ENCODE measurements at places on chromosomes 7 and 10. TPM values are rescaled to one million over a fixed set of nuclear protein-coding genes. Genes with fewer than 3 reads are reported as not detected.

DNA sequence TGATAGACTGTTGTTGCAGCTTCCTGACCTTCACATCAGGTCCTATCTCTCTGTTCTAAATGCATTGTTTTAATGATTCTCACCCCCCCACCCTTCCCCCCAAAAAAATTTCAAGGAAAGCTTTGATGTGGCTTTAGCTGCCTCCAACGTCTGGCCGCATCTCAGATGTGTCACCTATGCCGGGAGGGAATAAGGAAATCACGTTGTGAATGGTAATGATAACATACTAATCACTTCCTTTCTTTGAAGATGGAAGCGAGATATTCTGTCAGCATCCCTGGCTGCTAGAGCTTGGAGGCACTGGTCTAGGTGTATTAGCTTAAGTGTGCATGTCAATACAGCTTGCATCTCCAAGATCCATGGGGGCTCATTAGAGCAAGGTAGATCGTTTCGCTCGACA is 89.6 kb downstream of the VTI1A start:
- peak; percentile 13 for DNase-seq

DNA sequence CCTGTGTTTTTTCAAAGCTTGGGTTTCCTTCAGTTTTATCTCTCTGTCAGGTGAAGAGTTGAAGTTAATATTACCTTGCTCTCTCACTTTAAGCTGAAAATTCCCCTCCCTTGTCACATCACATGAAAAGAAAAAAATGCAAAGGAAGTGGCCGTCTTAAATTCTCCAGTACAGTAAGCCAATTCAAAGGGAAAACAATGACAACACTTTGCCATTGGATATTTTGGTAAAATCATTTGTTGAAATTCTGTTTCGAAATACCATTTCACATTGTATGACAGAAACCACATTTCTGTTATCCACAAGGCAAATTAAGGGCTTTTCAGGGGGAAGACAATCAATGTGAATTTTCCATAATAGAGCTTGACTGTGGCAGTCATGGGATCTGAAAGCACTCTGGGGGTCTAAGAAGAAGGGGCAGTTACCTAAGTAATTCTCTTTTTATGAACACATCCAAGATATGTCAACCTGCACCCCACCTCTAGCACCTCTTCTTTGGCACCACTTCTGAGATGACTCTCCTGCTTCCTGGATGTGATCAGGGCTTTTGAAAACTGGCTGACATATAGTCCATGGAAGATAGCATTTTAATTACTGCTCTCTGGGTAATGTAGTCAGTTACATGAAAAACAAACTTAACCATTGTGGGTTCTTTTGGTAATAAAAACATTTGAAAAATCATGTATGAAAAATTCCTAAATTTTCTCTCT is 63.8 kb downstream of the ENTPD1 start:
- DNase-seq = peak; percentile 55

DNA sequence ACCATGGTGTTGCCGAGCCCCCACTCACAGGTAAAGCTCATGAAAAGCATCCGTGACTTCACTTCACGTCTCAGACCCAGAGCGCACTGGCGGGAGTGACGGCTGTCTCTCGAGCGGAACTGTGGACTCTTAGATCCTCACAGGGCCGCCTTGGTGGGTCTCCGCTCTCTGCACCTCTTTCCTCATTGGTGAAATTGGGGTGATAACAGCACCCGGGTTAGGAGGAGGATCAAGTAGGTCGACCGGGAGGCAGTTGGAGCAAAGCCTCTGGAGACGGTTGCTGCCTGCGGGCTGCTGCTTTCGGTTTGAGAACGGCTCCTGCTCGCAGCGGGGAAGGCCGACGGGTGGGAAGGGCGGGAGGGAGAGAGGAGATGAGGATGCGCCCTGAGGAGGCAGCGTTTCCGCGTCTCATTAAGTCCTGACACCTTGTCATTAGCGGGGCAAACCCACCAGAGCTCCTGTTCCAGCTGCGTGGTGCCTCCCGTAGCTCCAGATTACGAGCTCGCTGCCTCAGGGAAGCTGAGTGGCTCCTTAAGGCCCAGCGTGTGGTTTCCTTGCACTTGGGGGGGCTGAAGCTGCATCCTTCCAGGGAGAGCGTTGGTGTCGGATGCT is 51.9 kb upstream of the CFAP46 start:
- DNase-seq = peak; percentile 11

GRCh38 chr7:150370612-150371071 is 2.0 kb downstream of the REPIN1 start:
- DNase-seq = no peak

DNA sequence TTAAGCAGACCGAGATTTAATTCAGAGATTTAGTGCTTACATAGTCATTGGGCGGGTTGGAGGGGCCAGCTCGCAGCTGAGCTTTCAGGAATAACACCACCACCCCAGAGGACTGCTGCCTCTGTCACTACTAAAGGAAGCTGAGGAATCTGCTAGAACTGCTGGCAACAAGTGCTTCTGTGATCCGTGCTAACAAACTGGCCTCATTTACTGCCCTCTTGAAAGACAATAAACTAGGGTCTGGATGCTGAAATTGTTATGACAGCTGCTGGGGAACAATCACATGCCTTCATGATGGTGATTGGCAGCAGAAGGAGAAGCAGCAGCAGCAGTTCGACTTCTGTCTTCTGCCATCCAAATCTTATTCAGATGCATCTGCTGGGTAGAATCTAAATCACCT is 285.5 kb upstream of the TAC1 start:
- DNase-seq = no peak

ST8SIA6 gene
- 0.34 TPM for total RNA-seq

GIMAP2 gene
- total RNA-seq = 87.0 TPM

TRIM24 gene
- 14.5 TPM for total RNA-seq
